Fibroblast of villous mesenchyme (primary cell): ENCODE measurements at places on chromosomes 3 and 15.

DNA sequence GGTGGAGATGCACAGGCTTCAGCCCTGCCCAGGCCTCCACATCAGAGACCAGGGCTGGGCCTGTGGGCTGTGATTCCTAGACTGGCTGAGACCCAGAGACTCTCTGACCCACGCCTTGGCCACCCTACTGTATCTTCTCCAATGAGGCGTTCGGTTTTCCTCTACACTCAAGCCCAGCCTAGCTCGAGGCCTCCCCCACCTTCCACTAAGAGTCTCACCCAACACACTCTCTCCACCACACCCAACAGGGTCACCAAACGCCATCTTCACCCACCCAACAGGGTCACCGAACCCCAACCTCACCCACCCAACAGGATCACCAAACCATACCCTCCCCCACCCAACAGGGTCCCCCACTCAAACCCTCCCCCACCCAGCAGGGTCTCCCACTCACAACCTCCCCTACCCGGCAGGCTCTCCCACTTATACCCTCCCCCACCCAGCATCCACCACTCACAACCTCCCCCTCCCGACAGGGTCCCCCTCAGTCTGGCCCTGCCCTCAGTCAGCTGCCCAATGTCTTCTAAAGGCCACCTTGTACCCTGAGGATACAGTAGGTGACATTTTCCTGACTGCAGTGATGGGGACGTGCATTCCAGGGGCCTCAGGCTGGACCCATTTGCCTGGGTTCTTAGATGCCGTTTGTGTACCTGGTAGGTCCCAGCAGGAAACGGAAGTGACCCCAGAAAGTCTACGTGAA lies 20.4 kb downstream of the CFAP100 start:
- no peak for DNase-seq

- DNase-seq = no peak
Observed at GRCh38 chr15:74830868-74831267, 4.4 kb downstream of the CPLX3 start.

DNA sequence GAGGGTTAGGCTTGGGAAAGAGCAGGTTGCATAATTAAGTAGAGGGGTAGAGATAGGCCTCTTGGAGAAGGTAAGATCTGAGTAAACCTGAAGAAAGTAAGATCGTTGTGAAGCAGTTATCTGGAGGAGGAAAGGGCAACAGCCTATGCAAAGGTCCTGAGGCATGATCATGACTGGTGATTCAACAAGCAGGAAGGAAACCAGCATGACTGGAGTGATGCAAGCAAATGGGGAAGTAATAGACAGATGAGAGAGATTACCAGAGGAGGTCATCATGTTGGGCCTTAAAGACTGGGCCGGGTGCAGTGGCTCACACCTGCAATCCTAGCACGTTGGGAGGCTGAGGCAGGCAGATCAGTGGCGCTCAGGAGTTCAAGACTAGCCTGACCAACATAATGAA lies 360.2 kb downstream of the EPHB1 start:
- DNase-seq = no peak

GRCh38 chr3:49899815-49900214 lies 3.9 kb downstream of the MST1R start:
- no peak for DNase-seq

GRCh38 chr3:192745150-192745549 lies 17.8 kb upstream of the FGF12 start:
- no peak for DNase-seq

DNA sequence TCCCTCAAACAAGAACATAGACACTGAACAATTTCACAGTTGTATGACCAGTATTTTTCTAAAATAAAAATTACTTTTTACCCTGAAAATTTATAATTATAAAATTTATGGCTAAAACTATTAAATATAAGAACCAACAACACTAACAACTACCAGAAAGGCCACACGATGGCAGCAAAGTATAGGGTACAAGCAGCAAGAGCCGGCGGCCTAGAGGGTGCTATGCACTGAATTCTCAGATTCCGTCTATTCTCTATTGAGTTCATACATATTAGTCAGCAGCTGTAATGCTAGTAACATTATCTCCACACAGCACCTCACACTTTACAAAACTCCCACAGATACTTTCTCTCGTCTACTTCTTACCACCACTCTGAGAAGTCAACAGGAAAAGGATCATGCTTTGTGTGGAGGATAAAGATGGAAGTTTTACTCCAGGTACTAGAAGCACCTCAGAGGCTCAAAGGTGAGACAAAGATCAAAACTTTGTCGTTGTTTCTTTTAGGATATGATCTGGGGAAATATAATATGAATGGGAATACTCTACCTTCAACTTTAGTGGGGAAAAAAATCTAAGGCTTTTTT lies 160.5 kb downstream of the FGF12 start:
- peak; percentile 82 for DNase-seq

DNA sequence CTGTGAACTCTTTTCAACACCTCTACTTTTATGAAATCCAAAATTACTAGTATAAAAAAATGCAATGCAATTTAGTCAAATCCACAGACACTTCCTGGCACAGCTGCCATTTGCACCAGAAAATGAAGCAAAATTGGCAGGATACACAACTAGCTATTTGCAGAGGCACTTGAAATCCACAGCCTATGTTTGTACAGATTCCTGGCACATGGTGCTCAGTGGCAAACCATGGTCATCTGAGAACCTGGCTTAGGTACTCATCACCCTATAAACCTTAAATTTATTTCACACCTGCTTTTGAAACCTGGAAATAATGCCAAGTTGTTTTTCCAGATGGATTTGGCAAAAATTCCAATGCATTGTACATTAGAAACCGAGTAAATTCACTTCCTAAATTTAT lies 20.2 kb upstream of the PPM1L start:
- DNase-seq = no peak

DNA sequence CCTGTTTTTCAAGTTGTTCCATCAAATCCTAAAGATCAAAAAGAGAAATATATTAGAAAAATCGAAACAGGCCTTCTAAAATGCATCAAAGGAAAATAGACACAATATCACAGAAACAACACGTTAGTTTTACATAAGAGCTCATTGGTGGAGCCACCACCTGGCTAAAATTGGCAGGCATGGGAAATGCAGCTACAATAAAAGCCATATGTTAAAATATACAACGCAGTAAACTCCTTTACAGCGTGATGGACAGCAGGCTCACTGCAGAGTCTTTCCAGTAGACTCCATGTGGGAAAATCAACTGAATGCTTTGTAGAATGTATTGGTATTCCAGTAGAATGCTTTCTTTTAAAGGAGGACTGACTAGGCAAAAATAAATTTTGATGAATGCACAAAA lies 40.9 kb upstream of the MYO5C start:
- DNase-seq = no peak

DNA sequence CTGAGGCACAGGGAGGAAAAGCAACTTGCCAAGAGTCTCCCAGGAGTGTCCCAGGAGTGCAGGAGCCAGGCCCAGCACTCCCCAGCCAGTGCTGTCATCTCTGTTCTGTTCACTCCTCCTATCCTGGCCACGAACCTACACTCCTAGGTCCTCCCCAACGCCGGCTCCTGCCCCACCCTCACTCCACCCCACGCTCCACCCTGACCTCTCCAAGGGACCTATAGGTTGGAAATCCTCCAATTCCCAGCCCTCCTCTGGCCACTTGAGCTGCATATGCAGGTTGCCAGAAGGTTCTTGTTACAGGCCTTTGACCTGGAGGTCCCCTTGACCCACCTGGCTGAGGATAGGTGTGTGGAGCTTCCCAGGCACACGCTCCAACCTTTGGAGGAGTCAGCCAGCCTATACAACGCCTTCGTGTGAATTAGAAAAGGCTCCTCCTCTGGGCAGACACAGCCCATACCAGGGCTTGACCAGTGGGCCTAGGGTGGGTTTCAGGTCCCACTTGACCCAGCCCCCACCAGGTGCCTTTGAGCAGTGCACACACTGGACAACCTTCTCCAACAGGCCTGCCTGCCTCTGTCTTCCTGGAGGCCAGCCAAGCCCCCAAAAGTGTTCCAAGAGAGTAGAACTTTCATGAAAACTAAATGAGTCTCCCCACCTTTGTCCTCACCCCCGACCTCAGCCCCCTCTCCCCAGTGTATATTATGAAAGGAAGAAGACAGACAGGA lies 167.2 kb upstream of the TLE3 start:
- DNase-seq = no peak

- DNase-seq = no peak
Observed at GRCh38 chr3:188214442-188214841, 60.5 kb downstream of the LPP start.

DNA sequence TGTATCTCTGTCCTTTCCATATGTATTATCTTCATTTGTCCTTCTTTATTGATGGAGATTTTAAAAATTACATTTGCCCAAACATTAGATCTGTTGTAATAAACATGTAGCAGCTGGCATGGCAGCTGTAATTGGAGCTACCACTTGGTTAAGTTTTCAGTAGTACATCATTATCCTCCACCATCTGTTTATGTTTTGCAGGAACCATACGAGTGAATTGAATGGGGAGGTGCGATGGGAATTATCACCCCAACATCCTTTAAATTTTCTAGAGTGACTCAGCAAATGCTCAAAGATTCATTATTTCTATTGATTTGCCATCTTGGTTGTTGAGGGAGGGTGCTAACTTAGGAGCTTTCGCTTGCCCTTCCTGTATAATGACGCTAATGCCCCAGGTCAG lies 32.6 kb upstream of the NOX5 start:
- no peak for DNase-seq

DNA sequence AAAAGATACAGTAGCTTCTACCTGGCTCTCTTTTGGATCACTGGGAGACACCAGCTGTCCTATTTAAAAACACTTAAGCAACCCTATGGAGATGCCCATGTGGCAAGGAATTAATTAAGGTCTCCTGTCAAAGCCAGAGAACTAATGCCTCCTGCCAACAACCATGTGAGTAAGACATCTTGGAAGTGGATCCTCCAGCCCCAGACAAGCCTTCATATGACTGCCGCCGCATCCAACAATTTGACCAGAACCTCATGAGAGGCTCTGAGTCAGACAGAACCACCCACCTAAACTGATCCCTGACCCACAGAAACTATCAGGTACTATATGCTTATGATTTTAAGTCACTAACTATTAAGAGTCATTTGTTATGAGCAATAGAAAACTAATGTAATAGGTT lies 22.3 kb downstream of the IFT80 start:
- no peak for DNase-seq

GRCh38 chr15:99707473-99708270 lies 25.6 kb downstream of the LYSMD4 start:
- peak; percentile 67 for DNase-seq

DNA sequence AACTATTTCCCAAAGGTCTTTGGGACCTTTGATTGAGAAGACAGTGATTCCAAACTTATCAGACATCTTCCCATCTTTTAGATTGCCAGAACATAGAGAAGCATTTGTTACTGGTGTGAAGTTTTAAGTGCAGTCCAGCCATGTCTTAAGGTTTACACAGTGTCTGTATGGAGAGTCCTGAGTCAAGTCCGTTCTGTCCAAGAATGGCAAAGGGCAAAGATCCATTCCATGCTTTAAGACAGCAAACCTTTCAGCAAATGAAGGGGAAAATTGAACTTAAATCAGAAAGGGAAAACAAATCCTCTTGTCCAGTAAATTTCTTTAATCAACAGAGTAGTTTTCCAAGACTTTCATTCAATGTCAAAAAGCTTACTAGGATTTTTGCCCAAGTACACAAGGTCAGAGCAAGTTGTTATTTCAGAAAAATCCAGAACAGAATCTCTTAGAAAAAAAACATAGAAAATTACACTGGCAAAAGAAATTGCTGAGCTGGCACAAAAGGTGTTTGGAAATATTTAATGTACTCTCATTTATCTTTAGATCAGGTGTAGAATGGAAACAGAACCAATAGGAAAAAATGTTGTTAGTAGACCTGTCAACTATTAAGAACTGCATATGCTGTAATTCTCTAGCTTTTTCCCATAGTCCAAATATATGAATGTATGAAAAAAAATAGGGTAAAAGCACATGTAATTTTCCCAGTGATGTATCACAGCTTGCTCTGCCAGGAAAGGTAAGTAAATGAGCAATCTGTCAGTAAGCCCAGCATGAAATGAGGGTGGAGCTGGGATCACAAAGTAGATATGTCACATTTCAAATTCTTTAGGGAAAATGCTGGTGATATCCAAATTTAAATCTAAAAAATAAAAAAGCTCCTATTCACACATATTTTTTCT lies 1099.9 kb downstream of the TUSC7 start:
- DNase-seq = no peak

DNA sequence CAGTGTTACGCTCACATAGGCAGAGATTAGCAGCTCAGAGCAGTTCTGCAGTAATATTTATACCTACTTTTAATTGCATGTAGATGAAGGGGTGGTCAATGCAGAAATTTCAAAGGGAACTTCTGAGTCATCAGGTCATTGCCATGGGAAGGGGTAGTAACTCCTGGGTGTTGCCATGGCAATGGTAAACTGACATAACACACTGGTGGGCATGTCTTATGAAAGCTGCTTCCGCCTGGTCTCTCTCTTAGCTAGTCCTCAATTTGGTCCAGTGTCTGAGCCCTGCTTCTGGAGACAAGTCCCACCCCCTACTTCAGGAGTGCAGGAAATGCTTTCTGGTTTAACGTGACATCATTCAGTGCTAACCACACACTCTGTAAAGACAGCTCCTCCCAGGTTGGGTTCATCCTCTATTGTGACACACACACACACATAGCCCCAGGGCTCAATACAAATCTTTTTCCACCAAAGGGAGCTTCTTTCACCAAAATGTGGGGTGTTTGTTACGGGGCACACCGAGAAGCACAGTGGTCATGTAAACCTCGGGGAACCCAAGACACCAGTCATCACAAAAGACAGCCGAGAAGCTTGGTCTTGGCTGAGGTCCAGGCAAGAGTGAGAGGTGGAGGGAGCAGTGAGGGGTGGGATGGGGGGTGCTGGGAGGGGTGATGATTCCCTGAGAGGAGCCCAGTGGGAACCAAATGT lies 74.5 kb downstream of the TLE3 start:
- DNase-seq = peak; percentile 80

GRCh38 chr3:119508172-119508845 lies 10.0 kb downstream of the TIMMDC1 start:
- DNase-seq = no peak

- no peak for DNase-seq
Observed at GRCh38 chr15:57198131-57198530, 178.2 kb upstream of the CGNL1 start.

DNA sequence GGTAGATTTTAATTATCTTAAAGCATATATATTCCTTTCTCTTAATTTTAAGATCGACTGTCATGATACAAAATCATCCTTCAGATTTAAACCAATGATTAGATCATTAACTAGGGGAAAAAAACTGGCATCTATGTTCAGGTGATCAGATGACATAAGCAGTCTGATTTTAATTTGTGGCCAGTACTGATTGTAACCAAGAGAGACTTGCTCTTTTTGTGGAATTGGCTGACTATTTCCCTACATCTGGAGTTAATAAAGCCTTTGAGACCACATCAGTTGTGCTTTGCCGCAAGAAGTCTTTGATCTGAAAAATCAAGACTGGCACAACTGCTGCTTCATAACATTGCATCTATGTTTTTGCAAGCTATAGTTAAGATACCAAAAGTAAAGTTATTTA lies 148.4 kb upstream of the CGNL1 start:
- peak; percentile 76 for DNase-seq

DNA sequence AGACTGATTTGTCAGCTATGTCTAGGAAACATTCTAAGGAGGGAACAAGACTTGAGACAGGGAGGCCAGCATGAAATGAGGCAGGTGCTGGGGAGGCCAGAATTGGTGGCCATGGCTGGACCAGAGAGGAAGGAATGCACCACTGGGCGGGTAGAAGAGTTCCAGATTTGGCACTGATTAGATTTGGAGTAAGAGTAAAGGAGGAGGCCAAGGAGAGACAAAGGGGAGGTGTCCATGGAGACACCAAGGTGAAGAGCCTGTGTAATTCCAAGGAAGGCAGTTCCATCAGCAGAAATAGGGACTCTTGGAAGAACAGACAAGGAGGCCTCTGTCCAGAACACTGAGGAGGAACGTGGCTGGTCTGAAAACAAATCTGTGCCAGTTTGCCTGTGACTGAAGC lies 1.8 kb downstream of the ARNT2 start:
- no peak for DNase-seq
